ENCODE measurements at places on chromosomes 1 and 21.

DNA sequence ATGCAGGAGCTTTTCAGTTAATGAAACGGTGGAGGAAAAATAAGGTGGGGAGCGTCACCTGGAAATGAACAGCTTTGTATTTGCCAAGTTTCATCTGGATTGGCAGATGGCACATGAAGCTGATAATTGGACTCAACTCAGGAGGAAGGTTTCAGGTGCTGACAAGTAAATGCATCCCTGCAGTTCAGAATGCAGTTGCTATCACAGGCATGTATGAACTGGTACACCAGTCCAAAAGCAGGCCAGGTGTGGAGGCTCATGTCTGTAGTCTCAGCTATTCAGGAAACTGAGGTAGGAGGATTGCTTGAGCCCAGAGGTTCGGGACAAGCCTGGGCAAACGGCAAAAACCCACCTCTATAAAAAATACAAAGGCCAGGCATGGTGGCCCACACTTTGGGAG is 15.5 kb downstream of the DEGS1 start:
- DNase-seq, result no peak

DNA sequence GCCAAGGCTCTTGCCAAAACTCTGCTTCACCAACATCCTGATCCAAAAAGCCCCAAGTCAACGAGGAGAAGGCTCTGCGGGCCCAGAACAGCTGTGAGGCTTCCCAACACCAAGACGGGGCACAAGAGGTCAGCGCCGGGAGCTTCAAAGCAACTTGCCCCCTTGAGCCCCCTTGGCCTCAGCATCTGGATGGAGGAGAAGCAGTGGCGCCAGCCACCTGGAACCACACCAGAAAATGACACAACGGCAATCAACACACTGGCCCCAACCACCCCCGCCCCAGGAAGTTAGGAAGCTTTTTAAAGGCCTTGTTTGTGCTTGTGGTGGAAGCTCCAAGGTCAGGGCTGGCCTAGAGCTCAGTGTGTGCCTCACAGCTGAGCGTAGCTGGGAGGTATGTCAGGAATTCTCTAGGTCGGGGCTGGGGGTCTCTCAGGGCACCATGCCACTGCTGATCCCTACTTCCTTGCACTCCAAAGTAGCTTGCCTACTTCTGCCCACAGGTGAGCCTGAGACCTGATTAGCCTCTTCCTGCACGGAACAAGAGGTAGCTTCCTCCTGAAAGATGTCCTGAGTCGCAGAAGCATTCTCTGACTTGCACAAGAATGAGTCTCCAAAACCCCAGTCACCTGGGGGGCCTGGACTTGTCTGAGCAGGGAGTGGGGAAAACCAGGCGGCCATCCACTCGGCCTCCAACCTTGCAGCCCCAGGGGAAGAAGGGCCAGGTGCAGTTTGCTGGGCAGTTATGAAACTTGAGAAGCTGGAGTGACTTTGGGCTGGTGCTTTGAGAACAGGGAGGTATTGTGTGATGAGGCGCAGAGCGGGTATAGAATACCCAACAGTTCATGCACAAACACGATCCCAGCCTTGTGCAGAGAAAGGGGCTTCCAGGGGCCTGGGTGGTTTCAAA is 9.7 kb upstream of the SRP9 start:
- no peak for DNase-seq

GRCh38 chr1:58905628-58906221 is 121.9 kb upstream of the JUN start:
- DNase-seq, result no peak

- no peak for DNase-seq
These were observed 719 bp downstream of the MFAP2 start for GRCh38 chr1:16979475-16980327.

GRCh38 chr1:161962091-161962887 is 61.4 kb downstream of the OLFML2B start:
- no peak for DNase-seq
